ENCODE measurements at places on chromosomes 4 and X. TPM values are rescaled to one million over a fixed set of nuclear protein-coding genes. Genes with fewer than 3 reads are reported as not detected.

GRCh38 chrX:71131510-71131909 is 13.1 kb downstream of the MED12 start:
- no peak overlapping the region for H3K4me3 ChIP-seq
- H3K27me3 ChIP-seq = no peaks in the 10 kb centered on the region
- no peaks in the 10 kb centered on the region for H3K4me1 ChIP-seq
- peaks cover 29% of the 10 kb centered on the region for H3K36me3 ChIP-seq
- H3K27ac ChIP-seq = no peak overlapping the region

Gene GPR50
- not detected for total RNA-seq

Gene TMEM255A
- total RNA-seq = not detected

Gene HOPX
- total RNA-seq = not detected

DNA sequence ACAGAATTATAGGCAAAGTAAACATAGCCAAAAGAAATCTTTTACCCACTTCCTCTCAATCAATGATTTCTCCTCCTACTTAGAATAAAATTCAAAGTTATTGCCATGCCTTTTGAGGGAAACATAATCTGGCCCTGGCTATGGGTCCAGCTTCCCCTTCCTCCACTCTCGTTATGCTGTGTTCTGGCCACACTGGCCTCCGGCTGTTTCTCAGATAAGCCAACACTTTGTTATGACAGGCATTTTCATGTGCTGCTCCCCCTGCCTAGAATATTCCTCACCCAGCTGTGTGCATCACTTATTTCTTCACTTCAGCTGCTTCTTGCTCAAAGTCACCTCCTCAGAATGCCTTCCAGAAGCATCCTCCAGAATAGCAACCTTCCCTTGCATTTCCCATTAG is 386.6 kb upstream of the AADAT start:
- no peak overlapping the region for H3K27ac ChIP-seq
- H3K36me3 ChIP-seq = no peaks in the 10 kb centered on the region
- H3K4me3 ChIP-seq = 0 out of 2 replicates have a peak overlapping the region, but pooled peaks have one; percentile 17
- H3K4me1 ChIP-seq = no peaks in the 10 kb centered on the region
- H3K27me3 ChIP-seq = no peaks in the 10 kb centered on the region

Gene TMEM271
- not detected for total RNA-seq
